ENCODE measurements at places on chromosomes 1 and 21.

DNA sequence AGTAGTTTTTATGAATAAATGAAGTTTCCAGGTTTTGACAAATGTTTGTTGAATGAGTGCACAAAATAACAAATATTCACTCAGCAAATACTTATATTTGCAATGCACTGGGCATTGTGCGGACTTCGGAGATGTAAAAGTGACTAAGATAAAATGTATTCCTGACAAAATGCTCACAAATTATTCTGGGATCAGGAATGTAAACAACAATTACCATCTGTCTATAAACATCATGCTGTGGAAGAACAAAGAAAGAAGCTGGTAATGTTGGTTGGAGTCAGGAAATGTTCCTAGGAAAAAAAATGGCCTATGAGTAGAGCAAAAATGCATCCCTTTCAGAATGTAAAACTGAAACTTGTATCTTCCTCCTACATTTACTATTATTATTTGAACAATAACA is 68.5 kb downstream of the CRB1 start:
- DNase-seq = no peak

GRCh38 chr1:43901196-43901961 is 32.2 kb upstream of the ARTN start:
- no peak for DNase-seq

GRCh38 chr1:100164216-100164615 is 13.8 kb downstream of the LRRC39 start:
- no peak for DNase-seq

- DNase-seq = no peak
These were observed 1162.0 kb upstream of the TMPRSS15 start for GRCh38 chr21:19565587-19565986.

GRCh38 chr1:246035060-246035541 is 472.0 kb downstream of the SMYD3 start:
- no peak for DNase-seq

DNA sequence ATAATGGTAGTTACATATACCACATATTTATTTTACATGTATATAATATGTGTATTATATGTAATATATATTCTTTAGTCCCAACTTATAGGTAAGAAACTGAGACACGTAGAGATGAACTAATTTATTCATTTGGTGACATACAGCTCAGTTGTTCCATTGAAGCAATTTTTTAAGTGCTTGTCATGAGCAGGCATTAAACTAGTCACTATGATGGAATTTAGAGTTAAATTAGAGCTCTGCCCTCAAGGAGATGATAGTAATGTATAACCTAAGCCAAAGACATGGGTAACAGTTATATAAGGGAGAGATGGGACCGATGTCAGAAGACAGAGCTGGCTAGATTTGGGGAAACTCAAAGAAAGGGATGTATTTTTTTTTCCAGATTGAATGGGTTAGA is 83.0 kb downstream of the ST6GALNAC5 start:
- DNase-seq = no peak

DNA sequence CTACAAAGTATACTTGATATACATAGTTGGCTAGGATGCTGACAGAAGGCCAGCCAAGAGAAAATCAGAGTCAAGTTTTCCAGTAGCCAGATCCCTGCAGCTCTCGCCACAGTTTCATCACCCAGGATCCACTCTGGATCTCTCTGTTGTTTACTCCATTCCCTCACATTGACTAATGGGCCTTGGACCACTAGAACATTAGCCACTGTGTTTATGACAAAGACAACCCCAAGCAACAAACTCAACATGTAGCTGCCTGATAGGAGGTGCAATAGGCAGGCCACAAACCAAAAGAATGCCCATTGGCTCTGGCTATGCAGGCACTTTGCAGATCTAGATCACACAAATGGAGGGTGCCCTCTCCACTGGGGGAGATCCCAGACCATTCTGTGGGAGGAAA is 44.2 kb downstream of the ARHGEF11 start:
- DNase-seq = no peak

GRCh38 chr1:88980870-88981269 is 11.6 kb downstream of the KYAT3 start:
- DNase-seq = no peak
